PC-3 (cell line): ENCODE measurements at places on chromosomes 2 and 18.

DNA sequence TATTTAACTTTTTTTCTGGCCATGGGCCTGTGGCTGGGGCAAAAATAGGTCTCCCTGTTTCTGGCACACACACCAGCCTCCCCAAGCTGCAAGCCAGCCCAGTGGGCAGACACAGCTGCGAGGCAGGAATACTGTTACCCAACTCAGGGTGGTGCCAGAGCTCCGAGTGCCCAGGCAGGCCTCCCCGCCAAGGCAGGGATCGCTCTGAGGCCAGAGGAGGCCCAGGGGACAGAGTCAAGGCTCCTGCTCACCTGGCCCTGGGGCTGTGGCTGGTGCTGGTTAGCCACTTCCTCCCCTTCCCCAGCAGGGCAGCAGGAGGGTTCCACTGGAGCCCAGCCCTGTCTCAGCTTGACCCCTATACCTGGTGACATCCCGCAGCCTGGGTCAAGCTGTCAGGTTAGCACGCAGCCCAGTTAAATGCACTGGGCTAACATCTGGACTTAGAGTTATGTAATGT is 67.1 kb upstream of the EPAS1 start:
- DNase-seq, result no peak
- peak overlapping the region; percentile 73 for H3K27ac ChIP-seq
- no peak overlapping the region for H3K4me3 ChIP-seq

DNA sequence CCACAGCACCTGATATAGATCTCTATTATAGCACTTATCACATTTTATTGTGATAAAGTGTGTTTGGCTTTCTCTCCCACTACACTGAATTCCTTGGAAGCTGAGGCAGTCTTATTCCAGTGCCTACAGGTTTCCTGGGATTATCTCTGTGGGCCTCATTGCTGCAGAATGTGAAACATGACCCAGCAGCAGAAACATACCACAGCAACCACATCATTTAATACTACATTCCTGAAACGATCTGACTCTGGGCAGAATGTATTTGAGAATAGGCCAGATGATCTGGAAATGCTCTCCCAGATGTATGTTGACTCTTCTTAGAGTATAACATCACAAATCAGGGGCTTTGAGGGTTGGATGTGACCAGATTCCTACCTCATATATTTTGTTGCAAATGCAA is 323.5 kb upstream of the TANK start:
- H3K27ac ChIP-seq, result no peak overlapping the region
- no peaks in the 10 kb centered on the region for H3K36me3 ChIP-seq
- no peak overlapping the region for H3K4me3 ChIP-seq
- H3K4me1 ChIP-seq, result peaks cover 22% of the 10 kb centered on the region
- no peaks in the 10 kb centered on the region for H3K27me3 ChIP-seq

DNA sequence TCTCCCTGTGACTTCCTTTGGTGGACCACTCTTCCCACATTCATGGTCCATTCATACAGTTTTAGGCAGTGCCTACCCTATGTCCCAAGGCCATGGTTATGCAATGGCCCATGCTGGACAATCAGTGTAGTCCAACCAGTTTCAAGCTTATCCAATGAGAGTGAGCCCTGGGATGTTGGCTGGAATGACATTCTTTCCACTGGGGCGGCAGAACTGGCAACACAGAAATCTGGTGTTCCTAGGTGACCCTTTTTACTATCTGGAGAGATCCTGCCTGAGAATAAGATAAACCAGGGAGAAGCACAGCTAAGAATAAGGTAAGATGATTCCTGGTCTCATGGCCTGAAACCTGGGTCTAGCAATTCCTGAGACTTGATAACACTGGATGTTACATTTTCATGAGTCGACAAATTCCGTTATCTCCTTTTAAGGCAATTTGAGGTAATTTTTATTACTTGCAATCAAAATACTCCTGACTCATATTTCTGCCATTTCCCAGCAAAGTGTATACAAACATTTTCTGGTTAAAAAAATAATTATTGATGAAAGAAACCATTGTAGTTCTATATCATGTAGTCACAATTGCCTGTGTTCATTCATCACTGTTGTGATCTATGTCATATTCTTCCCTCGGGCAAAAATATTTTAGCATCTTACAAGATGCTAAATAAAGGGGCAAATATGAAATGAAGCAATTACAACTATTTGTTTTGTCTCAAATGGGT is 271.5 kb upstream of the LYPD1 start:
- H3K4me3 ChIP-seq, result no peak overlapping the region
- no peak for DNase-seq
- H3K27ac ChIP-seq, result no peak overlapping the region
- H3K4me1 ChIP-seq, result no peaks in the 10 kb centered on the region

DNA sequence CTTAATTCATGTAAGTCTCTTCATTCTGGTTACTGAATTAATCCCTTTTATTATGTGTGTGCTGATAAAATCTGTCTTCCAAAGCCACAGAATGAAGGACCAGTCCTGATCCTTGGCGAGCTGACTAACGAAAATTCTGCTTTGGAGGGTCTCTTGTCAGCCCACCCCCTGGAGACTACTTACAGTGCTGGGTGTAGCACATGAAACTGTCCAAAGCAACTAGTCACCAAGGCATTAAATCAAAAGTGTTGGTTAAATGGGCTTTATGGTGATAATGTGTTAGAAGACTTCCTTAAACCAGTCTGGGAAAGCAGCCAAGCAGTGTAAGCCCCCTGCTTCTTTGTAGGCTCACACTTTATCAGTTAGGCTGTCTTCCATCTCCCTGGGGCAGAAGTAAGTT is 420.2 kb downstream of the SUCLG1 start:
- H3K4me3 ChIP-seq, result no peak overlapping the region
- H3K27me3 ChIP-seq, result peaks cover 21% of the 10 kb centered on the region
- H3K27ac ChIP-seq, result no peak overlapping the region

- no peaks in the 10 kb centered on the region for H3K36me3 ChIP-seq
- H3K4me3 ChIP-seq, result peak overlapping the region; percentile 42
- H3K4me1 ChIP-seq, result peaks cover 51% of the 10 kb centered on the region
- H3K27me3 ChIP-seq, result no peaks in the 10 kb centered on the region
- H3K27ac ChIP-seq, result peak overlapping the region; percentile 98
Observed at GRCh38 chr2:26011609-26011989, 22.3 kb upstream of the RAB10 start.

- peak; percentile 53 for DNase-seq
- no peak overlapping the region for H3K4me3 ChIP-seq
- H3K4me1 ChIP-seq, result peaks cover 49% of the 10 kb centered on the region
- H3K27me3 ChIP-seq, result no peaks in the 10 kb centered on the region
- H3K36me3 ChIP-seq, result peaks cover 25% of the 10 kb centered on the region
Observed at GRCh38 chr18:70332694-70333093, 43.8 kb downstream of the SOCS6 start.

DNA sequence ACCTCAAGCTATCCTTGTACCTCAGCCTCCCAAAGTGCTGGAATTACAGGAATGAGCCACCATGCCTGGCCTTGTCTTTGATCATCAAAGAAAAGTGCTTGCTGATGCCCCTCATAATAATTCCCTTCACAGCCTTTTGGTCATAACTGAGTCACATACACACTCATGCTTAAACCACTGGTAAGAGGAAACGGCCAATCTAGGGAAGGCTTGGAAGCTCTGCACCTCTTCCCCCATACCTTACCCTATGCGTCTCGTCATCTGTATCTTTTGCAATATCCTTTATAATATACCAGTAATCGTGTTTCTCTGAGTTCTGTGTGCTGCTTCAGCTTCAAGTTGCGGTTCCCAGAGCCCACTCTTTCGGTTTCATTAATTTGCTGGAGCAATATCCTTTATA is 4.8 kb upstream of the RNF138 start:
- no peak overlapping the region for H3K4me3 ChIP-seq
- H3K36me3 ChIP-seq, result no peaks in the 10 kb centered on the region
- H3K27me3 ChIP-seq, result no peaks in the 10 kb centered on the region
- DNase-seq, result peak; percentile 54
- H3K4me1 ChIP-seq, result peaks cover 10% of the 10 kb centered on the region

GRCh38 chr2:38155-38554 is 8.2 kb downstream of the FAM110C start:
- H3K27me3 ChIP-seq, result no peaks in the 10 kb centered on the region
- H3K4me3 ChIP-seq, result no peak overlapping the region
- 0 out of 2 replicates have a peak, but pooled peaks cover 2% of the 10 kb centered on the region for H3K36me3 ChIP-seq
- peaks cover 39% of the 10 kb centered on the region for H3K4me1 ChIP-seq
- DNase-seq, result peak; percentile 63

DNA sequence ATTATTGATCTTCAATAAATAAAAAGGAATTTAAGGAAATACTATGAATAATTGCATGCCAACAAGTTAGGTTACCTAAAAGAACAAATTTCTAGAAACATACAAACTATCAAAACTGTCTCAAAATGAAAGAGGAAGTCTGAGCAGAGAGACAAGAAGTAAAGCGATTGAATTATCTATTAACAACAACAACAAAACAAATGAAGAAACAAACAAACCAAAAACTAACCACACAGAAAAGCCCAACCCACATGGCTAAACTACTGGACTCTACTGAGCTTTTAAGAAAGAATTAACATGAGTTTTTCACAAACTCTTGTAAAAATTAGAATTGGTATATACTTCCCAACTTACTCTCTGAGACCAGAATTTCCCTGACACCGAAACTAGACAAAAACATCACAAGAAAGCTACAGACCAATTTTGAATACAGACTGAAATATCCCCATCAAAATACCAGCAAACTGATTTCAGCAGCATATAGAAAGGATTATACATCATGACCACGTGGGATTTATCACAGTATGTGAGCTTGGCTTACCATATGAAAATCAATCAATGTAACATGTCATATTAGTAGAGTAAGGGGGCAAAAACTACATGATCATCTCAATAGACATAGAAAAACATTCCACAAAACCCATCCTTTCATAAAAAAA is 16.6 kb upstream of the GALNT1 start:
- H3K4me1 ChIP-seq, result no peaks in the 10 kb centered on the region
- H3K4me3 ChIP-seq, result no peak overlapping the region
- H3K36me3 ChIP-seq, result no peaks in the 10 kb centered on the region
- H3K27me3 ChIP-seq, result no peaks in the 10 kb centered on the region
- no peak overlapping the region for H3K27ac ChIP-seq

DNA sequence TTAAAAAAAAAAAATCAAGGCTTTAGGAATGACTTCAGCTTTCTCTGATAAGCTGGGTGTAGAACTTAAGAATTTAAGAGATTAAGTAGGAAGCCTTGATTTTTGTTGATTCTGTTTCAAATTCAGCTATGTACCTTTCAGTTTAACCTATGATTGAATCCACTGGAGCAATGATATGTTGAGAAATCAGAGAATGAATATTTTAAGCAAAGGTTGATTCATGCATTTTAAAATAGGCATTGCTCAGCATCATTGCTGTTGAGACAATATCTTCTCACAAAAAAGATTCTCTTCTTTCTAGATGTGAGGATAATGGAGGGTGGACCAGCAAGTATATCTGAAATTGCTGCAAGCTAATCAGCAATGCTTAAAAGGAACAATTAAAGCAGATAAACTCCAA is 109.8 kb downstream of the MAP3K20 start:
- DNase-seq, result no peak
- peaks cover under 1% of the 10 kb centered on the region; the same call in 1 of the 2 replicates for H3K36me3 ChIP-seq
- H3K4me1 ChIP-seq, result peaks cover 27% of the 10 kb centered on the region

DNA sequence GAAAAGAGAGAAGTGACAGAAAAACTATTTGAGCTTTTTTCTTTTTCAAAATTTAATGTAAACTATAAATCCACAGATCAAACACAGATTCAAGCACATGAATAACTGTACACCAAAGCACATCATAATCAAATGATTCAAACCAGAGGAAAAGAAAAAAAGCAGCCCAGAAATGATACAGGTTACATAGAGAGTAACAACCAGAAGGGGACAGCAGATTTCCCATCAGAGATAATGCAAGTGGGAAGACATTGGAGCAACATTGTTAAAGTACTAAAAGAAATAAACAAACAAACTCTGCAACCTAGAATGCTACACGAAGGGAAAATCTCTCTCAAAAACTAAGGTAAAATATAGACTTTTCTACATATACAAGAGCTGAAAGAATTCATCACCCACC is 34.5 kb downstream of the CMPK2 start:
- no peaks in the 10 kb centered on the region for H3K27me3 ChIP-seq
- DNase-seq, result no peak
- H3K4me1 ChIP-seq, result peaks cover 17% of the 10 kb centered on the region

DNA sequence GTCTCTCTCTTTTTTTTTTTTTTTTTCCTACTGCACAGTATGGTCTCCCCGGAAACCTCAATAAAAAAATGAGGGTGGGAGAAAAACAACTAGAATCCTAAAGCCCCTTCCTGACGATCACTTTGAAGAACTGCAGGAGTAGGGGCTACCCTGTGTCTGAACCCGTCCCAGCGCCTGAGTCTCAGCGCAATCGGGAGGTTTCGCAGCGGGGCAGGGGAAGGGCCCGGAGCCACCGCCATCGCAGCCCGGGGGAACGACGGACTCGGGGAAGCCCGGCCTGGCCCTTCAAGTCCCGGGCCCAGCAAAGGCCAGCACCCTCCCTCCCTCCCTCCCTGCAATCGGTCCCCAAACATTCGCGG is 411 bp downstream of the NARS1 start:
- H3K27me3 ChIP-seq, result no peaks in the 10 kb centered on the region
- H3K36me3 ChIP-seq, result 0 out of 2 replicates have a peak, but pooled peaks cover 3% of the 10 kb centered on the region
- peaks cover 13% of the 10 kb centered on the region; the same call in 1 of the 2 replicates for H3K4me1 ChIP-seq
- H3K4me3 ChIP-seq, result peak overlapping the region; percentile 91

DNA sequence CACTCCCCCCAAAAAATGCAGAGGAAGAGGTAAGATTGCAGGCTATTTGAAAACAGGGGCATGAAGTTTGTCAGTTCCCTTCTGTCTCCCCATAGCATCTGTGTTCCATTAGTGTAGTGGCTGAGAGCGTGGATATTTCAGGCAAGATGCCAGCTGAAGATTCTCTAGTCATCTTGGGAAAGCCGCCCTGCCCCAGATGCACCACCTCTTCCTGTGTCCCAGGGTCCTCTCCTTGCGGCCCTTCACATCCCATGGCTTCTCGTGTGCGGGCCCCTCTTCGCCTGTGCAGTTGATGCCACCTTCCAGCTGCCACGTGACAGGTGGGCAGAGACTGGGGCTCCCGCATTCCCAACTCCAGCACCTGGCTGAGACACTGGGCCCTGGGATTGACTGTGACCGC is 16.1 kb downstream of the TMEM127 start:
- H3K4me3 ChIP-seq, result no peak overlapping the region
- H3K27ac ChIP-seq, result no peak overlapping the region
- H3K36me3 ChIP-seq, result peaks cover 12% of the 10 kb centered on the region
- no peak for DNase-seq

GRCh38 chr2:20107776-20108175 is 56.3 kb upstream of the LAPTM4A start:
- H3K4me1 ChIP-seq, result peaks cover 28% of the 10 kb centered on the region
- H3K4me3 ChIP-seq, result no peak overlapping the region
- DNase-seq, result no peak
- no peak overlapping the region for H3K27ac ChIP-seq
- no peaks in the 10 kb centered on the region for H3K27me3 ChIP-seq
